Fibroblast of skin of scalp (primary cell): ENCODE measurements at places on chromosomes 7 and 10.
A peak's percentile ranks its signal among the peaks of the same experiment; 100 is the strongest.

GRCh38 chr10:31299119-31299518 is 19.9 kb upstream of the ZEB1 start:
- DNase-seq, result no peak

GRCh38 chr7:77910124-77910523 is 111.6 kb downstream of the PHTF2 start:
- no peak for DNase-seq

GRCh38 chr10:91690412-91690811 is 57.5 kb upstream of the PPP1R3C start:
- no peak for DNase-seq

DNA sequence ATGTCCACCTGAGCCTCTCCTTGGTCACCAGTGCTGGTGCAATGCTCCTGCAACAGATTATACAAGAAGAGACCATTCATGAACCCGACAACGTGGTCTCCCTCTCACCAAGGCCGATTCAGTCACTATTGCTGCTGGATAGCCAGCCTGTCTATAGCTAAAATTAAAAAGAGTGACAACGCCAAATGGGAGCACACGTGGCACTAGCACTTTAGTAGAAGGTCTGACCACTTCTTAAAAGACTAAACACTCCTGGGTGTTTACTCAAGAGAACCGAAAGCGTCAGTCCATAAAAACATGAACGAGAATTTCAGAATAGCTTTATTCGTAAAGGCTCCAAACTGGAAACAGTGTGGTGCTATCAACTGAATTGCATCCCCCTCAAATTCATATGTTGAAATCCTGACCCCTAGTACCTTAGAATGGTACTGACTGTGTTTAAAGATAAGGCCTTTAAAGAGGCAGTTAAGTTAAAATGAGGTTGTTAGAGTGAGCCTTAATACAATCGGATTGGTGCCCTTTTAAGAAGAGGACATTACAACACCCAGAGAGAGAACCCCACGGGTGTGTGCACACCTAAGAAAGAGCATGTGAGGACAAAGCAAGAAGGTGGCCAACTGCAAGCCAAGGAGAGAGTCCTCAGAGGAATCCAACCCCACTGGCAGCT is 4.4 kb upstream of the GALNTL5 start:
- DNase-seq, result no peak

GRCh38 chr10:133326745-133327650 is 9.7 kb downstream of the CALY start:
- no peak for DNase-seq

GRCh38 chr10:14439451-14440259 is 108.9 kb upstream of the FRMD4A start:
- DNase-seq, result peak; percentile 28

DNA sequence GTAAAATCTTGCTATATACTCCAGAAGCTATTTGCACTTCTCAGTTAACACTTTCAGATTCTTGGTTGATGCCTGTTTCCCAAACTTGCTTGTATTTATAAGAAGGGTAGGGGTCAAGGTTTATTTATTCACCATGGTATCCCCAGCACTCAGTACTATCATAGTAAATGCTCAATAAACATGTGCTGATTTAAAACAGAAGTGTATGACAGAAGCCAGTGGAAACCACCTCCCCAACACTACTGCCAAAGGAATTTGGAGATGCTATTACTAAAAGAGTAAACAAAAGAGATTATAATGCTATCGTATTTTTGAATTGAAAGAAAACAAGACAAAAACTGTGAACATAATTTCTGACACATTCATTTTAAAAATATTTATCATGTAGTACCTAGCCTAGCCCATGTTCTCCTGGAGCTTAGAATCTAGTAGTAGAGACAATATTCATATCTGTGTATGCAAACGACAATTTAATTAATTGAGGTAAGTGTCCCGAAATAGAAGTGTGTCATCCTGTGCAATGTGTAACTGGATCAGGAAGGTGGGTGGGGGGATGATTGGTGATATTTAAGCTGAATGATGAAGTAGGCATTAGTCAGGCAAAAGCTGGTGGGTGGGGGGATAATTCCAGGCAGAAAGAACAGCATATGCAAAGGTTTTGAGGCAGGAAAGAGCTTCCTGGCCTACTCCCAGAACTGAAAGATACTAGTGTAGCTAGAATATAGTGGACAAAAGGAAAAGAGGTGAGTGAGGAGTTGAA is 77.5 kb downstream of the HGF start:
- no peak for DNase-seq

GRCh38 chr7:132456418-132456817 is 119.9 kb downstream of the PLXNA4 start:
- no peak for DNase-seq

- no peak for DNase-seq
These were observed 15.9 kb downstream of the ACTA2 start for GRCh38 chr10:88936656-88937055.

GRCh38 chr7:43873300-43873699 is 4.0 kb upstream of the MRPS24 start:
- DNase-seq, result peak; percentile 66

DNA sequence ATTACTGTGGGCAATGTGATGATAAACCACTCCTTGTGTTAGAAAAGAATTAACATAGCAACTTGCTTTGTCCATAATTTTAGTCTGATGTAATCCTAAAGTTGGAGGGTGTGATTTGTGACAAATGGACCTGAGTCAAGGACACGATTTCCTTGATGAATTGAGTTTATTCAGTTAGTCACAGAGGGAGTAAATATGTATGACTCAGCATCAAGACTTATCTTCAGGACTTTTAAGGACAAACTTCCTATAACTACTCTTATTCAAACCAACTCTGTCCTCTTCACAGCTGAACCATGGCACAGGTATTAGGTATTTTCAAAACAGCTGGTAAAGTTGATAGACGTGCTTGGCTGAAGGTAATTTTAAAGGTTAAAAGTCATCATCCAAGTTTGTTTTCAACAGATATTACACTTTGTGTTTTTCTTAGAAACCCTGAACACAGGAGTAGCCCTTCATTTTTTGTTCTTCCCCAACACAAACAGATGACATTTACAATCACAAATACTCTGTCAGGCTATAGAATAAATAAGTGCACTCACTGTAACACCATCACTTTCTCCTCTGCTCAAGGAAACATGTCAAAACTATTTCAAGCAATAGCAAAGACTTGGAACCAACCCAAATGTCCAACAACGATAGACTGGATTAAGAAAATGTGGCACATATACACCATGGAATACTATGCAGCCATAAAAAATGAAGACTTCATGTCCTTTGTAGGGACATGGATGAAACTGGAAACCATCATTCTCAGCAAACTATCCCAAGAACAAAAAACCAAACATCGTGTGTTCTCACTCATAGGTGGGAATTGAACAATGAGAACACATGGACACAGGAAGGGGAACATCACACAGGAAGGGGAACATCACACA is 54.5 kb downstream of the COA1 start:
- DNase-seq, result peak; percentile 94

DNA sequence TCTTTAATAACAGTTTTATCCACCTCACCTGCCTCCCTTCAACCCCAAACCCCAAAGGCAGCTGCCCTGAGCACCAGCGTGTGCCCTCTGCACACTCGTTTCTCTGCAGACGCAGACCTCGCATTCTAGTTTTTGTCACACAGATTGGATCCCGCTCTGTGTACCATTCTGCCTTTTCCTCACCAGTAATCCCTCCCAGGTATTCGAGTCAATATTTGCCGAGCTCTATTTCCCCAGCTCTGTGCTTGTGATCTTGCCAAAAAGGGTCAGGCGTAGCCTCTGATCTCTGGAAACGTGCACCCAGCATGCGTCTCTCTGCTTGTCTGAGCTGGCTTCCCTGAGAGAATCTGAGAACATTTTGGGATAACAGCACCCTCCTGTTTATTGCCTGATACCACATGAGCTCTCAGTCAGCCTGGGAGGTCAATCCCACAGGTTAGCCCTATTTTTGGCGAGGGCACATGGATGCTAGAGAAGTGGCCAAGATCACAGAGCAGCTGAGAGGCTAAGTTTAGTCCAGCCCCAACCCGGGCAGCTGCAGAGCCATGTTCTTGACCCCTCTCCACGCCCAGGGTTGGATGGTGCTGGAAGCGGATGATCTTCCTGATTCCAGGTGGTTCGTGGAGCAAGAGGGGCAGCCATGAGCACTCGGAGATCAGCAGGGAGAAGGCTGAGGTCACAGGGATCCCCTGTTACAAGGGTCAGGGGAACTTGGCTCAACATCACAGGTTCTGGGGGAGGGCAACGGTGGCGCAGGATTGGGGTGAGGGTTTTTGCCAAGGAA is 29.1 kb downstream of the FOXL3 start:
- no peak for DNase-seq

DNA sequence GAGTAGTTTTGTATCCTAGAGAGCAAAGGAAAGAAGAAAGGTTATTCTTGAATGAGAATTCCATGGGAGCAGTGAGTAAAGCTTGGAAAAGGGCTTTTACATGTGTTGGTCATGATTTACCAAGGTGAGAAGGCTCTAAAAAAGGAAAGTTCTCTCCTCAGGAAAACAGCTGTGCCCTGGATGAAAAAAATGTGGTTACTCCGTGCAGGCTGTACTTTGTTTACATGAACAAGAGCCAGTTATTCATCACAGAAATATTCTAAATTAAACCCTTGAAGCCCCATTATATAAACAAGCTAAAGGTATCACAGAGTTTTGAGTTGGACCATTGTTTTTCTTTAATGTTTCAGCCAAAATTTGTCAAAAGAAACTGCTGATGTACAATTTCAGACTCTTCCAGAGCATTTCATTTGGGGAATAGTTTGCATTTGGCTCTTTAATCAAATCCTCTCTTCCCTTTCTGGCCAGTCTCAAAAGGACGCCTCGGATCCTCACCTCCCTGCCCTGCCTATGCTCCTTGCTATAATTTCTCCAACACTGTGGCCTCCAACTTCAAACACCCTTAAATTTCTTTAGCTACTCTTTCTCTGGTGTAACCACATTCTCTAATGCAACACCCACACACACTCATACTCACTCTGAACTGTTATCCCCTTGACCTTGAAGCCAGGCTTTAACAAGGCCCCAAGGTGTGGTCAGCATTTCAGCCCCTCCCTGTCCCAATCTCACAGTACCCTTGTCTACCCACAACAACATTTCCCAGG is 47.4 kb downstream of the AFAP1L2 start:
- no peak for DNase-seq

DNA sequence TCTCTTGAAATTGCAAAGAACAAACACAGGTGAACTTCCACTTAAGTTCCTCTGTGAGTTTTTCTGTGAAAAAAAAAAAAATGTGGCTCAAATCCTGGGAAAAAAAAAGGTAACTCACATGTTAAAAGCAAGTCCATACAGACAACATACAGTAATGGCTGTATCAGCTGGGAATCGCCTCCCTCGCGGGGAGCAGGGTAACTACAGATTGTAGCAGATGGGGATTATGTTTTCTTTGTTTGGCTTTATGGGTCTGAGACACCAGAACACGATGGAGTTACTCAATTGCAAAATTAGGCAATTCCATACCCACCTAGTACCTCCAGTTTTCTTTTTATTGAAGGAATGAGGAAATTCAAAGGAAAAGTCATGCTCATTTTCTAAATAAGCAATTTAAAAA is 42.3 kb downstream of the FEZF1 start:
- DNase-seq, result no peak

GRCh38 chr10:90968328-90969081 is 47.6 kb upstream of the ANKRD1 start:
- DNase-seq, result peak; percentile 61

- no peak for DNase-seq
These were observed 27.7 kb downstream of the MGMT start for GRCh38 chr10:129494740-129495139.

DNA sequence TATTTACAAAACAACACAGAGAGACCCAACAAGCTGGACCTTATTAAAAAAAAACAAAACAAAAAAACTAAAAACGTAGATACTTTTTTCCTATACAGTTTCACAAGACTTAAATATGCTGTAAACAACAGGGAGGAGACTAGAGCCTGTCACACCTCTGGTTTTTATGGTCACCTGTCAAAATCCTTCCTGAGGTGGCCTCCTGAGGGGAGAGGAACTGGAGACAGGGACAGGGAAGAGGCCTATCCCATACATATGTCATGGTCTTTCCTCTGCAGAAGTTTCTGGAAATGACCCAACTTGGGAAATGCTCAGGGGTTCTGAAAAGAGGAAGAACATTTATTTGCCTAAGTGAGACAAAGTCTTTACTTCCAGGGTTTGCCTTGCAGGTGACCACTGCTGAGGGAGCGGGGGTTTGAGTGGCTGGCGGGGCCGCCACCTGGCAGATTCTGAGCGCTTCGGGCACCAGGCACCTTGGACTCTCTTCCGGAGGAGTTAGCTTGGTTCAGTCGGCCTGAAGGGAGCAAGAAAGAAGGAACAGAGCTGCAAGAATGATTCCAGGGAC is 18.3 kb downstream of the CPA1 start:
- no peak for DNase-seq

- no peak for DNase-seq
These were observed 37.1 kb downstream of the EBLN1 start for GRCh38 chr10:22180724-22181123.

GRCh38 chr7:150896562-150897209 is 44.4 kb downstream of the AOC1 start:
- no peak for DNase-seq

- DNase-seq, result no peak
These were observed 10.3 kb downstream of the RBP3 start for GRCh38 chr10:47358457-47358856.

- no peak for DNase-seq
These were observed 16.6 kb upstream of the PTN start for GRCh38 chr7:137360087-137360679.

- no peak for DNase-seq
These were observed 69.8 kb upstream of the CALN1 start for GRCh38 chr7:72481934-72482333.

- peak; percentile 63 for DNase-seq
These were observed at the start of gene PARD3 for GRCh38 chr10:34815185-34816084. TSS of gene PARD3 (minus strand) at chr10:34815296. CDS start at chr10:34814995, 301 bp downstream.

DNA sequence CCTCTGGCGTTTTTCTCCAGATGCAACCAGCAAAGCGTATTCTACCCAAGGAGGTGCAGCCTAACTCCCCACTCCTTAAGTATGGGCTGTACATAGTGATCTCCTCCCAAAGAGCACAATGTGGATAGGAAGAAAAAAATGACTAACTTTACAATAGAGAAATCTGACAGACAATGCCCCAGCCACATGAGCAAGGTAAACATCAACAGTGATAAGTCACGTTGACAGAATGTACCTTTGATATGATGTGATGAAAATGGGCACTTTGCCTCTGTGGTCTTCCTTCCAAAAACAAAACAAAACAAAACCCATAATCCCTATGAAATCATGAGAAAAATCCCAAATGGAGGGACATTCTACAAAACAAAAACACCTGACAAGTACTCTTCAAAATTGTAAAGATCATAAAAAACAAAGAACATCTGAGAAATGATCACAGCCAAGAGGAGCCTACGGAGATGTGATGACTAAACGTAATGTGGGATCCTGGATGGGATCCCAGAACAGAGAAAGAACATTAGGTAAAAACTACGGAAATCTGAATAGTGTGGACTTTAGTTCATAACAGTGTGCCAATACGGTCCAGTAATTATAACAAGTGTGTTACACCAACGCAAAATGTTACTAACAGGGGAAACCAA is 50.6 kb downstream of the ABLIM1 start:
- DNase-seq, result no peak

- peak; percentile 82 for DNase-seq
These were observed 24.5 kb upstream of the EEPD1 start for GRCh38 chr7:36128448-36129047.
